Fibroblast of skin of left quadriceps (primary cell): ENCODE measurements at places on chromosomes 1 and 21.

GRCh38 chr1:67732750-67733151 is 47.8 kb downstream of the GADD45A start:
- no peak for DNase-seq

- DNase-seq: no peak
Measured at GRCh38 chr1:30684259-30684658, 39.1 kb downstream of the MATN1 start.

DNA sequence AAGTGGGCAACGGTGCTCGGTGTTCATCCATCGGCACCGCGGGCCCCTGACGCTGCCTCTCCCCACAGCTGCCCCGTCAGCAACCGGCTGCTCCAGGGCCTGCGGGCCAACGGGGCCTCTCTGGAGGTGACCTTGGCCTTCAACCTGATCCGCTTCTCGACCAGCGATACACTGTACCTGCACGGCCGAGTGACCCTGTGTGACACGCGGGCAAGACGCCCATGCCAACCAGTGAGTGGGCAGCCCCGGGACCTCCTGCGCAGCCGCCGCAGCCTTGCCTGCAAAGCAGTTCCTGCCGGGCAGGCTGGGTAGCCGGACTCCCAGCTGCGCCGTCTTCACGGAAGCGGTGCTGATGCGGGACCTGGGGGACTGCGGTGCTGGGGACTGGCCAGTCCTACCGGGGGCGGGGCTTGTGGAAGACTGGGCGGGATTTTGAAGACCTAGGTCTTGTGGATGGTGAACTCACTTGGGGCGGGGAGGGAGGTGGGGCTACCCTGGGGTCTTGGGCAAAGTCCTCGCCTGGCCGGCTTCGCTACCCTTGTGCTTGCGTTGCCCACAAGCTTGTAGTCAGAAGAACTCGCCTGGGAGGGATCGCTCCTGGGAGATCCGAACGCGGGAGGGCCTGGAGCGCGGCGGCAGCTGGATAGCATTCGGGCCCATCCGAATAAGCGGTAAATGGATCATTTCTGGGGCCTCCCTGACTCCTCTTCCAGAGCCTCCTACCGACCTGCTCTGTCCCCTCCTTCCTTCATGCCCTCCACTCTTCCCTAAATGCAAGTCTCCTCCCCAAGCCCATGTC is 8.8 kb upstream of the CEP85 start:
- DNase-seq: no peak

GRCh38 chr1:207603777-207604176 is 41.2 kb upstream of the CR1L start:
- DNase-seq: no peak

DNA sequence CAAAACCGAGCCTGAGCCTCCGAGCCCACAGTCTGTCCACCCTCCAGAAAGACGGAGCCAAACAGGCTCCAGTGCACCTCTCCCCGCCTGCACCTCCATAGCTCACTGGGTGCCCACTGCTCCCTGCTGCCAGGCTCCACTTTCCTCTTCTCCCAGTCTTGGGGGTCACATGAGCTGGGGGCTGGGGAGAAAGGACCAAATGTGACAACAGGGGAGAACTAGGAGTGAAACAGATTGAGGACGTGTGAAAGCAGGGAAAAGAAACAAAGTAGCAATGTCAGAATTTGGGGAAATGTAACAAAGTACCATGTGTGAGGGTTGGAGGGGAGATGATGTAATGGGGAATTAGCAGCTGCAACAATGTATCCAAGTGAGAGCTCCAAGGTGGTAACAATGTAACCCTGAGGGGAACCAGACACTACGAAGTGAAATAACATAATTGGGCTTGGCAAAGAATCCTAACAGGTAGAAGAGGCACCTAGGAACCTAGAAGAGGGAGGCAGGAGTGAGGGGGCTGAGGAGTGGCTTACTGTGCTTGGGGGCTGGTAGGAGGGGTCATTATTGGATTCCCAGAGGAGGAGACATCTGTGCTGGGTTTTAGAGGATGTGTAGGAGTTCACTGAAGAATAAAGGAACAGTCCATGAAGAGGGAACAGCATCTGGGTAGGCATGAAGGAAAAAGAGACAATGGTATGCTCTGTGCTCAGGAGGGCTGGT is 12.5 kb downstream of the SDC3 start:
- peak; percentile 18 for DNase-seq

DNA sequence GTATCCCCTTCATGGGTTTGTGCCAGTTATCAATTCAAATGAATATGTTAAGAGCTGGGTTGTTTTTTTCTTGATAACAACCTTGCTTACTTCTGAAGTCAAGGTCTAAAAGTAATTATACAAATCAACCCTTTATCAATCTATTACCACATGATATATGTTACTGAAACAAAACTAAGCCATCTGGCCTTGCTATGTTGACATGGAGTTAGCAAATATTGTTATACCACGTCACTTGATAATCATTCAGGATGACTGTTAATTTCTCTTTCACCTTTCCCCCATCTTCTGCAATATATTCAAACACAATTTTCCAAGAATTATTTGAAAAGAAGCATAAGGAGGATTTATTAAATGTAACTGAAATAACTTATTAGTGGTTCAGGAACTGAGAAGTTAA is 72.6 kb downstream of the DTL start:
- no peak for DNase-seq

GRCh38 chr1:119219711-119220110 is 79.3 kb upstream of the WARS2 start:
- no peak for DNase-seq

- DNase-seq: no peak
Measured at GRCh38 chr1:30129421-30130055, 593.8 kb downstream of the MATN1 start.

DNA sequence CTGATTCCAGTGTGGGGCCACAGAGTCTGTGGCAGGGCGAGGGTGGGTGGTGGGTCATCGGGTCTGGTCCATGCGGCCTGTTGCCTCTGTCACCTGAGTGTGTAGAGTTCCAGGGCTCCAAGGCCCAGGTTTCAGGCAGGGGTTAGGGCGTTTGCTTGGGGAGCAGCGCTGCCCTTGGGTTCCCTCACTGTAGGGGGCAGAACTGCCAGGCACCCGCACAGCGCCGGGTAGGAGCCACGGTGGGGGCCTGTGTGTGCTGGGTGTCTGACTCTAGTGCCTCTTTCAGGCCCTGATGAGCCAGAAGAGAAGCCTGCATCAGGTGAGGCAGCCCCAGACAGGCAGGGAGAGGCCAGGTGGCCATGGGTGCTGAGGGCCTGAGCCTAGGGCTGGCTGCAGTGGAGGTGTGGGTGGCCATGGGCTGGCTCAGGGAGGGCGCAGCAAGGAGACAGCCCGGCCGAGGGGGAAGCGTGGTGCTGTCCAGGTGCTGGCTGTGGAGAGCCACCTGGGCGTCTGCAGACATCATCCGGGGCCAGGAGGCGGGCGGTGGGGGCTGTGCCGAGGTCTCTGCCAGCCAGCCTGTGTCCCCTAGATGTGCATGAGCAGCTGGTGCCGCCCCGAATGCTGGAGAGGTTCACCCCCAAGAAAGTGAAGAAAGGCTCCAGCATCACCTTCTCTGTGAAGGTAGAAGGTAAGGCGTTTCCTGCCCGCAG is 72.3 kb downstream of the TRIM11 start:
- no peak for DNase-seq

DNA sequence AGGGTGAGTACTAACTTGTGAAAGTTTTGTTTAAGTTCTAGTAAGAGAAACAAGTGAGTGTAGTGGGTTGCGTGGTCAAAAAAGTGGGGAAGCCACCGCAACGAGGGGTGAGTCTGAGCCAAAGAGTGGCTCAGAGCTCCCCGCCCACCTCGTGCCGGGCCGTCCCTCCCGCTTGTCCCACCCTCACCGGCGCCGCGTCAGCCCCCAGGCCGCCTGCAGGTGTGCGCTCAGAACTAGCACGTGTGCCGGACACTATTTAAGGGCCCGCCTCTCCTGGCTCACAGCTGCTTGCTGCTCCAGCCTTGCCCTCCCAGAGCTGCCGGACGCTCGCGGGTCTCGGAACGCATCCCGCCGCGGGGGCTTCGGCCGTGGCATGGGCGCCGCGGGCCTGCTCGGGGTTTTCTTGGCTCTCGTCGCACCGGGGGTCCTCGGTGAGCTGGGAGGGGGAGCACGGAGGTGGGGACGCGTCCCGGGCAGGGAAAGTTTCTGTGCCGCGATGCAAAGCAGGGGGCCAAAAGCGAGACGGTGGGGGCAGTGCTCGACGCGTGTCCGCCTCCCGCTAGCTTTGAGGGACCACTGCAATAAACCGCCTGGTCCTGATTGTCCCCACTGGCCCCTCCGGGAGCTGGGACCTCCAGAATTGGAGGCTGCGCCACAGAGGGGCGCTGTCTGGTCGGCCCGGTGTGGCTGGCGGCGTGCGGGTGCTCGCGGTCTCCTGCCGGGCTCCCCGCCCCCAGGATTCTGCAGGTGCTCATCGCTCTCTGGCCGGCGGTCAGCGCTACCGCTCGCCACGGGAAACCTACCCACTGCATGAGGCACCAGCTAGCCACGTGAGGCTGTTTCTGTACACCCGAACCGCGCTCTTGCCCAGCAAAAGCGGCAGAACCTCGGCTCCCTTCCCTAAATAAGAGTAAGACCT is at the start of gene CR2:
TSS of gene CR2 (plus strand) at position 283 of the 919 bp plus-strand sequence. CDS start at position 374, 91 bp downstream.
- no peak for DNase-seq

DNA sequence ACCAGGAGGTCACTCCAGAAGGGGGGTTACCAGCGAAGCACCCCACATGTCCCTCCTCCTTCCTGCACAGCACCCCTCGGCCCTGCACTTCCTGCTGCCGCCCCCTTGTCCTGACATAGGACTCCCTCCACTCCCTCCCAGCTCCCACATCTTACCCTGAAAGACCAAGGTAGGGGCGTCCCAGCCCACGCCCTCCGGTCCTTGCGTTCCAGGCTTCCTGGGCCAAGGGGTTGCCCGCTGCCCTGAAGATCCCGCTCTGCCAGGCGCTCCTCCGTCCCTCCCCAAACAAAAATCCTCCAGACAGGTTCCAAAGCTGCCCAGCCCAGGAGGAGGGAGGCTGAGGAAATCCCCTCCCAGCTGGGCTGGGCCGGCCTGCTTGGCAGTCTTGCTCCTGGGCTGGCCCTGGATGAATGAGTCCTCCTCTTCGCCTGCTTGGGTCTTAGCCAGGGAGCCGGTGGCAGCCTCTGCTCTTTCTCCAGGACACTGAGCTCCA is at the start of gene RHBDL2:
TSS of gene RHBDL2 (minus strand) at position 304 of the 493 bp plus-strand sequence. CDS start 22,618 bp downstream, outside the sequence.
- no peak for DNase-seq
